Hematopoietic multipotent progenitor cell treated with erythropoietin and hydrocortisone succinate and interleukin-3 and kit ligand, for 4 days (in vitro differentiated cells): ENCODE measurements at places on chromosomes 1 and 21.
A peak's percentile ranks its signal among the peaks of the same experiment; 100 is the strongest.

DNA sequence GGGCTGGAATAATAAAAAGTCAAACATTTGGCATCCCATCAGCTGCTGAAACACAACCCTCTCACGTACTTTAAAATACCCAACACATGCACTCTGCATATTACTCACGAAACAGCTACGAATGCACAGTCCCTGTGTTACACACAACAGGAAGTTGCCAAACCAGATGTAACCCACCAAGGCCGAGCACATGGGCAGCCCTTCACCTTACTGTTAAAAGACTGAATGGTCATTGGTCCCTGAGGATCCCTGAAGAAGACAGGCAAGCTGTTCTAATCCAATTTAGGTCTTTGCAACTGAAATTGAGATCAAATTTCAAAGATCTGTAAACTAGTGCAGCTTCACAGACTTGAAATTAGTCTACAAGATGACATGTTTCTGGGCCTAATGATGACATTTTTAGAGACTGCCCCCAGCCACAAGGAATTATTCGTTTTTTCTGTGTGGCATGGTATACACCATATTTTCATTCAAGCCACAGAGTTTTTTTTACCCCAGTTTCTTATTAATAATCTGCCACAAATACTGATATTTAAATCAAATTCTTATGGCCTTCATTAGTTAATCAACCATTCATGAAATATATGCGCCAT lies 25.6 kb upstream of the IER5 start:
- peak; percentile 73 for DNase-seq

- DNase-seq = no peak
Observed at GRCh38 chr1:208855403-208855802, 611.2 kb upstream of the PLXNA2 start.

GRCh38 chr1:81922955-81923354 lies 122.2 kb downstream of the ADGRL2 start:
- DNase-seq = no peak

- DNase-seq = no peak
Observed at GRCh38 chr1:109850827-109851226, 59.8 kb upstream of the CSF1 start.

- peak; percentile 98 for DNase-seq
Observed at GRCh38 chr1:200154069-200154767, 126.7 kb downstream of the NR5A2 start.

DNA sequence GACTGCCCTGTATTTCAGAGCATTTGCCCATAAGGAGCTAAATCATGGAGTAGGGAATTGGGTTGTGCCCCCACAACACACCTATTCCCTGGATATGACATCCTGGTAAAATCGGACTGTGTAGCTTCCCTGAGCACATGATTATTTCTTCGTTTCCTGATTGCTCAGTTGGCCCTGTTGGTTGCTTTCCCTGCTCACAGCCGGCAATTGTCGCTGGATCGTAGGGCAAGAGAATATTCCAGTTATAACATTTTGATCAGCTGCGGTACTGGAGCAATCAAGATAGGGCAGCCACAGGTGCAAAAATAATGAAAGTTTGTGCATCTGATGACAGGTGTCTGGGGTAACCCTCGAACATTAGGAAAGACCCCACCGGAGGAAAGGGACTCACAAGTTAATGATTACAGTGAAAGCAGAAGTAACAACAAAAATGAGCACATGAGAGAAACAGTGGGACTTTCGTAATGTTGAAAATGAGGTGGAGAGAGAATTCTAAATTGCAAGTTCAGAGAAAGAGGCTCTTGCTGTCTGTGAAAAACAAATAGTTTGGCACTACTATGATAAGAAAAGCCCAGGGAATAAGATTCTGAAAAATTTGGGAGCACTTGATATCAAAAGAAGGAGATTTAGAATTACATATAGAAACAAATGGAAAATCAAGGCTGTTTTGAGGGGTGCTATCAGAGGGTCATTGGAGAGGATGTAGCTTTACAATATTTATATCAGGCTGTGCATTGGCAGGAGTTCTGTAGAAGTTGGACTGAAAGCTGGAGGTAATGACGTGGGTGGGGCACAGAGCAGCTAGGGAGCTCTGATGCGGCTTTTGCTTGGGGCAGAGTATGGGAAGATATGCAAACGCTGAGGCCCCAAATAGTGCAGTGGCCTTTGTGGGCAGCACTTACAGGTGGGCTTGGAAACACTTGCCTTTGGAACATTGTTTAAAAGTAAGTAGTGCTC lies at the start of gene MAB21L3:
Gene MAB21L3, plus strand, starts transcription at position 833 of the 957 bp plus-strand sequence. CDS start 1,217 bp downstream, outside the sequence.
- DNase-seq = peak; percentile 33

- DNase-seq = no peak
Observed at GRCh38 chr1:32736812-32737791, 34.5 kb upstream of the SYNC start.

DNA sequence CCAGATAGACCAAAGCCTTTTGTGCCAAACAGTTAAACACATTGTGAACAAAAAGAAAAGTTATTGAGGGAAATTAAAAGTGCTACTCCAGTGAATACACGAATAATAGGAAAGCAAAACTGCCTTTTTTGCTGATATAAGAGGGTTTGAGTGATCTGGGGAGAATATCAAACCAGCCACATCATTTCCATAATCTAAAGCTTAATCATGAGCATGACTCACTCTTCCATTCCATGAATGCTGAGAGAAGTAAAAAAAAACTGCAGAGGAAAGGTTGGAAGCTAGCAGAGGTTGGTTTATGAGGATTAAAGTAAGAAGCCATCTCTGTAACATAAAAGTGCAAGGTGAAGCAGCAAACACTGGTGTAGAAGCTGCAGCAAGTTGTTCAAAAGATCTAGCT lies 350.6 kb upstream of the NCAM2 start:
- no peak for DNase-seq

GRCh38 chr21:26965907-26966581 lies 844 bp downstream of the ADAMTS5 start:
- DNase-seq = peak; percentile 2

DNA sequence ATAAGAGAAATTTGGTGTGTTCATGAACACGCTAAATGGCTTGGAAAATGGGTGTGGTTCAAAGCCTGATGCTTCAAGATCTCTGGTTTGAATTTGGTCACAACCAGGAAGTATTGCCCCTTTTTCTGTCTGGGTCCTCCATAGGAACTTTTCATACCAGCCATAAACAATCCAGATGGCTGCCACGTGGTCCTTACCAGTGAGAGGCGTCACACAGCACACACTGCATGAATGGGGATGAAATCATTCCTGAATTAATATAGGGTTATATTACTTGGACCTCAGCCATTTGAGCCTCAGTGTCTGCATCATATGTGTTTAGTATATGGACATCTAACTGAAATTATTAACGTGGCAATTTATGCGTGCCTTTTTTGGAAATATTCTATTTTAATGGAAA lies 64.0 kb downstream of the PRRX1 start:
- no peak for DNase-seq

- no peak for DNase-seq
Observed at GRCh38 chr1:206058927-206059292, 5.9 kb downstream of the RHEX start.
